ENCODE measurements at places on chromosomes 1 and 21.
A peak's percentile ranks its signal among the peaks of the same experiment; 100 is the strongest.

DNA sequence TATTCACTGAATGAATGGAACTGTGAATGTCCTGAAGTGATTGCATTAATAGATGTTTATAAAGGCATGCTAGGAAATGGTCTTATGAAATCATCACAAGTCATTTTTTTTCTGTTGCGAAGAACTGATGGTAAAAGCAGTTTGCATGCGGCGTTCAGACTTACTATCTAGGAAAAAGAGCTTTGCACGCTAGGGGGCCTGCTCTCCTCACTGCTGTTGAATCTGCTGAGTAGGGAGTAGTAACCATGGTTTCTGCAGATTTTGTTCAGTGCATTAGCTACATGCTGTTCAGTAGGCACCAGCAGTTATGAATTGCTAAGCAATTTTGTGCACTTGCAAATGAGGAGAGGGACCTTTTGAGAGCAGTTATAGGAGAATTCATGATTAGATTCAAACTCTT lies 57.9 kb downstream of the CENPF start:
- DNase-seq: no peak

GRCh38 chr21:42195378-42196031 lies 23.4 kb upstream of the ABCG1 start:
- DNase-seq: no peak

DNA sequence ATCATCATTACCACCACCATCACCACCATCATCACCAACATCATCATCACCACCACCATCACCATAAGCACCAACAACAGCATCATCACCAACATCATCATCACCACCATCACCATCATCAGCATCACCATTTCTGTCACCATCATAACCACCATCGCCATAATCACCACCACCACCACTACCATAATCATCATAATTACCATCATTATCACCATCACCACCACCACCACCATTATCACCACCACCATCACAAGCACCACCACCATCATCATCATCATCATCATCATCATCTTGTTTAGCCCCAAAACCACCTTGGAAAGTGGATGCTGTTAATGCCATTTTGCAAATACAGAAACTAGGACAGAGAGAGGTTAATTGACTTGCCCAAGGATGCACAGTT lies 22.5 kb downstream of the CAMK2N1 start:
- DNase-seq: no peak

DNA sequence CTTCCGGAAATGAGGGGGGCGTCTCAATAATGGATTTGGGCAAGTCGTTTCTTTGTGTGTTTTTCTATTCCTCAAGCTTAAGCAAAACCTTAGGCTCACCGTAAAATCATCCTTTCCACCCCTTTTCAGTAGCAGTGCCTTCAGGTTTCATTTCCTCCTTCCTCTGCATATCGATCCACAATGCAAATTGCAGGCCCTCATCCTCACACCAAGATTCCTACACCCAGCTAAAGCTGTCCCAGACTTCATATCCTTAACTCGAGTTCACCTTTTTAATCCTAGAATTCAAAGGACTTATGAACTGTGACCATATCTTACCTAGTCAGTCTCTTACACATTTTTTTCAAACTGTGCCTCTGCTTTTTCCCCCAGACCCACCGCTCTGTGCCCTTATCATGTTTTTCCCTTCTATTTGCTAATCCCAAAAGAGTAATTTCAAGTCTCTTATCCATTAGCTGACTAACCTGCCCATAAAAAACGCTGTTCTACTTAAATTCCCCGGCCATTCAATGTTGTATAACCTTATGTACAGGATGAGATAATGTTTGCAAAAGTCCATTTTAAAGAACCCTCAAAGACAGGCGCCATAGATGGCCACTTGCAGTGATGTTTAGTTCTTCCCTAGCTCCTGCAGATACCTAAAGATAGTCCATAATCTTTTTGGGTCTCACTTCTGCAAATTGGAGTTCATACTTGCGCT lies 1.5 kb downstream of the AKIRIN1 start:
- no peak for DNase-seq

DNA sequence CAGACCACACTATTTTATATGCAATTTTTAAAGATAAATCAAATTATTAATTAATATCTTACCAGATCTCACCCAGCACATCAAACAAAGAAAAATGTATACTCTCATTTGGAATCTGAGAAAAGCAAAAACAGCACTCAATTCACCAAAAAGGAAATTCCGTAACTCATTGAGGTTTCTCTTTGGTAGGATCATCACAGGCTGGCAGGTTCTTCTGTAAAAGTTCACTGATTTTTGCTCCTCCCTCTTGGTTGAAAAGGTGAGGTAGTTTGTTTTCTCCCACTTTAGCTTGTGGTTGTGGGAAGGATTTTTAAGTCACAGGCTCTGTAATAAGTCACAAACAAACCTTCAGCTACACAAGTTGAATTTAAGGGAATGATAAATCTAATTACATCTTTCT lies at the start of gene LIPI:
LIPI (minus strand) TSS at position 218 of the 400 bp plus-strand sequence; CDS start at position 108, 110 bp downstream.
- DNase-seq: no peak

- DNase-seq: no peak
Observed at GRCh38 chr1:12275370-12275769, 45.5 kb downstream of the VPS13D start.

GRCh38 chr1:10604966-10605365 lies 130.2 kb downstream of the PEX14 start:
- DNase-seq: no peak

- peak; percentile 47 for DNase-seq
Observed at GRCh38 chr1:94121411-94121821, 468 bp upstream of the ABCA4 start.

DNA sequence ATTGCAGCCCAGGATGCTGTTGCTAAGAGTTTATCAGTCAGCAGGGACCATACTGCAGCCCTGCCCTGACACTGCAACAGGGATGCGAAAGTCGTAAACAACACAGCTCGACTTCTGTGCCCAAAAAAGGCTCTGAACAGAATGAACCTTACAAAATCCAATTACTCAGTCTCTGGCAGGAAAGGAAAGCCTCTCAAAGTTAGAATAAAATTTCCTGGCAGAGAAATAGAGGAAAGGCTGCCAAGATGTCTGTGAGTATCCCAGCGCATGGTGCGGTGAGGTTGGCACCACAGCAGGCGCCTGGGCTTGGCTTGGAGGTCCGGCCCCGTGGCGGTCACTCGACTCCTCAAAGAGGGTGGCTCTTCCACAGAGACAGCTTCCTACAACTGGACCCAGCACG lies 185.8 kb downstream of the PCP4 start:
- no peak for DNase-seq

DNA sequence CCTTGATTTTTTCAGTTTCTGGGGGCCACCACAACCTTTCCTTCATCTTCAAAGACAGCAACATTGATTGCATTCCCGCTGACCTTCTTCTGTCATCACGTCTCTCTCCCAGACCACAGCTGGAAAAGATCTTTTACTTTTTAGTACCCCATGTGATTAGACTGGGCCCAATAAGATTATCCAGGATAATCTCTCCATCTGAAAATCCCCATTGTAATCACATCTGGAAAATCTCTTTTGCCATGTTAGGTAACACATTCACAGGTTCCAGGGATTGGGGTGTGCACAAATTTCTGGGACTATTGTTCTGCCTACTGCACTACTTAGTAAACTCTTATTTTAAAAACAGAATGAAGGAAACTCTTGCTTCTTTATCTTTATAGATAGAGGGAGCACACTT lies 47.1 kb upstream of the INSL5 start:
- no peak for DNase-seq

DNA sequence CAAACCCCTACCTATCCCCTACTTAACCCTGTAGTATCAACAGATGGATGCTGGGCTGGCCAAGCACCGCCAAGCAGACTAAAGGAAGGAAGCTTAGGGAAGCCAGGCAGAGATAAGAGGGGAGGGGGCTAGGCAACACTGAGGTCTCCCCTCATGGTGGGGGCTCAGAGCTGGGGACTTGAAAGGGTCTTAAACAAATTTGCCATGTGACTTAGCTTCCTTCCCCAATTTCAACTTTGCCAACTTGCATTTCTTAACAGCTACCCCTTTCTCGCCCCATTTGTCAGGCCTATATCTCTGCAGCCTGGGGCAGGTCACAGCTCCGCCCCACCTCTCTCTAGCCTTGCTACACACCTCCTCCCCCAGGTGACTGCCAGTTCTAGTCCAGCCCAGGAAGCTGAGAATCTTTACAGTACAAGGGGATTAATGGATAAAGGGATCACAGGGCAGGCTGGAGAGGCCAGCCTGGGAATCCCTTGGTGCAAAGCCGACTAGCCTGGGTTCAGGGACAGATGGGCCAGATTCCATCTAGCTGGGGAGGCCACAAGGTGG lies 3.4 kb downstream of the KIF21B start:
- DNase-seq: peak; percentile 73

DNA sequence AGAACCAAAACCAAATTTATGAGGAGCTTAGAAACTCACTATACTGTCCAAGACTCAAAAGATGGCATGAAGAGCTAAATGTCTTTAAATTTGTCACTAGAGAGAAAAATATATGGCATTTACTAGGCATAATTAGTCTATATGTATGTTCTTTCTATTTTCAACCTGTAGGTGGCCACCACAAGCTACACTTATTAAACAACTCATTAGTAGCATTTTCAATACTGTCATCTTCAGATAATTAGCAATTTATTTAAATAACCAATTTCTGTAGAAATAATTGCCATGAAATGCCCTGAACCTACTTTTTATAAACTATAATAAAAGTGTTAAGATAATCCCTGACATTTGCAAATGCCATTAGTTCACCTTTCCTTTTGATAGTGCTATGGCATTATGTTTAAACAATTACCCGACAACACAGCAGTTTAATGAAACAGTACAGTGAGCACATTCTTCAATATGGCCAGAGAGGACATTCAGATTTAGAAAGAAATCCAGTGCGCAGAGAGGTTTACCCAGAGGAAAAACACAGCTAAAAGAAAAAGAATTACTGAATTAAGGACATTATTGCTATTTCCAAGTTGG lies 522.5 kb downstream of the PTBP2 start:
- peak; percentile 13 for DNase-seq

DNA sequence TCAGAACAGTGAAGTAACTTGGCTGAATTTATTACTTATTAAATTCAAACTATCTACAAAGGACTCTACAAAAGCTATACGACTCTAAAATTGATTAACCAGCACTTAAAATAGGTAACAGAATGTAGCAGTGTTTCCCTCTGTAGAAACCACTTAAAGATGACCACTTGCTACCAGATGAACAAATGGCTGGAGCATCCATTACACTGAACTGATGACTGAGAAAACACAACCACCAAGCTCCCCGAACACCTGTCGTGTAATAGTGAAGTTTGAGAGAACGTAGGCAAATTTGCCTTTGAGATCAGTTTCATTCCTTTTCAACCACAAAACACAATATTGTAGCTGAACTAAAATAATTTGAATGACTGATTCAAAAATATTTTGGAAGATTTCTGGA lies 226.7 kb downstream of the KCNT2 start:
- no peak for DNase-seq

DNA sequence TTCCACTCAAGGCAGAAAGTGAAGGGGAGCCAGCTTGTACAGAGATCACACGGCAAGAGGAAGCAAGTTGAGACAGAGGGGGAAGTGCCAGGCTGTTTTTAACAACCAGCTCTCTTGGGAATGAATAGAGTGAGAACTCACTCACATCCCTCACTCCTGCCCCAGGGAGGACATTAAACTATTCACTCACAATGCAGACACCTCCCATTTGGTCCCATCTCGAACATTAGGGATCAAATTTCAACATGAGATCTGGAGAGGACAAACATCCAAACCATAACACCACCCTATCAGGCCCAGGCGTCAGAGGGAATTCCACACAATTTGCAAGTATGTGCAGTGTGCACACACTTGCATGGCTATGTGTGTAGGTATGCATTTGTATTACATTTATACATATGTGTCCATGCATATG lies 62.7 kb downstream of the DMAP1 start:
- DNase-seq: no peak

- DNase-seq: no peak
Observed at GRCh38 chr1:169680377-169681019, 30.9 kb downstream of the SELL start.

DNA sequence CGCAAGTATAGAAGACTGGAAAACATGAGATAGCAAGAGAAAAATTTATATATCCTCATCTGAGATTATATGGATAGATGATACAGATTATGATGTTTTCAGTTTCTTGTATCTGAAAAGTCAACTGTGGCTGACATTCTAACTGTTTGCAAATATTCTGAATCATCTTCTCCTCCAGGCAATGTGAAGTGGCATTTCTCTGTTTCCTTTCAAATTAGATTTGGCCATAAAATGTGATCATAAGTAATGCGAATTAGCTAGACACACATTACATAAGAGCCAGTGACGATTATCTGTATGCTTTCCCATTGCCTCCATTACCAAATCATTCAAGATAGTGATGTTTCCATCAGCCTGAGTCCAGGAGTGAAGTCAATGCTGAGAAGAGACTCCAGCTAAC lies 265.2 kb downstream of the BRINP3 start:
- DNase-seq: no peak

GRCh38 chr1:235902677-235903542 lies 36.2 kb upstream of the LYST start:
- DNase-seq: peak; percentile 79

- no peak for DNase-seq
Observed at GRCh38 chr1:167860231-167860923, 53.6 kb downstream of the ADCY10 start.

- DNase-seq: no peak
Observed at GRCh38 chr1:30656171-30656940, 67.0 kb downstream of the MATN1 start.

DNA sequence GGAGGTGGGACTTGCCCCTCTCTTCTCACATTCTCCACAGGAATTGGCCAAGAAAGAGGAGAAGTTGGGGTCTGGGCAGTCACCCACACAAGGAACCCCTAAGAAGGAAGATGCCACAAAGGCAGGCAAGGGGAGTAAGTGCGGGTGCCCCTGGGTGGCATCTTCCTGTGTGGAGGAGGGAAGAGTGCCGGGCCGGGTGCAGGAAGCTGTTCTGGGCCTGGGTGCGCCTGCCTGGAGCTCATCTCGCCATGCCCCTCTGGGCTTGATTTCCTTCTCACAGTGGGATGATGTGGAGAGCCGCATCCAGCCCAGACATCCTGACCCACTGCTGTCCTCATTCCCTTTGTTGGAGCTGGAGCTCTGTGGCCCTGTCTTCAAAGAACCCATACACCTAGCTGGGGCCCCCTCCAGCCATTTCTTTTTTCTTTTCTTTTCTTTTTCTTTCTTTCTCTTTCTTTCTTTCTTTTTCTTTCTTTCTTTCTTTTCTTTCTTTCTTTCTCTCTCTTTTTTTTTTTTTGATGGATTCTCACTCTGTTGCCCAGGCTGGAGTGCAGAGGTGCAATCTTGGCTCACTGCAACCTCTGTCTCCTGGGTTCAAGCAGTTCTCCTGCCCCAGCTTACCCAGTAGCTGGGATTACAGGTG lies 9.3 kb downstream of the LRRC71 start:
- DNase-seq: no peak

DNA sequence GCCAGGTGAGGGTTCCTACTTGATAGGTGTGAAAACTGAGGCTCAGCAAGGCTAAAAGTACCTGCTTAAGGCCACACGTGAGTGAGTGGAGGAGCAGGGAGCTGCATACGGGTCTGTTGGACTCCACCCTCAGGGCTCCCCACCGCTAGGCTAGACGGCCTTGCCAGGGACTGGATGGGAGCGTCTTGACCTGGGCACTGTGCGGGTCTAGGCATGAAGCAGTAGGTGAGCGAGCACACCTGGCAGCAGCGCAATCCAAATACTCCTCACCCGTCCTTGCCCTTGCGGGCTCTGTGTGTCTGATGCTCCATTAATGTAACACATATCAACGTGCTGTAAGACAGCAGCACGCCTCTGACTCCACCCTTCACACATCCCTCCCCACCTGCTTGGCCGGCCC lies 94.0 kb downstream of the LACTBL1 start:
- DNase-seq: no peak

- DNase-seq: no peak
Observed at GRCh38 chr1:53715478-53715877, 23.5 kb downstream of the GLIS1 start.

GRCh38 chr1:232221802-232222499 lies 408.0 kb downstream of the SIPA1L2 start:
- peak; percentile 41 for DNase-seq

Measured in SW480 (cell line).